ENCODE measurements at places on chromosomes 12 and 14. TPM values are rescaled to one million over a fixed set of nuclear protein-coding genes. Genes with fewer than 3 reads are reported as not detected.

DNA sequence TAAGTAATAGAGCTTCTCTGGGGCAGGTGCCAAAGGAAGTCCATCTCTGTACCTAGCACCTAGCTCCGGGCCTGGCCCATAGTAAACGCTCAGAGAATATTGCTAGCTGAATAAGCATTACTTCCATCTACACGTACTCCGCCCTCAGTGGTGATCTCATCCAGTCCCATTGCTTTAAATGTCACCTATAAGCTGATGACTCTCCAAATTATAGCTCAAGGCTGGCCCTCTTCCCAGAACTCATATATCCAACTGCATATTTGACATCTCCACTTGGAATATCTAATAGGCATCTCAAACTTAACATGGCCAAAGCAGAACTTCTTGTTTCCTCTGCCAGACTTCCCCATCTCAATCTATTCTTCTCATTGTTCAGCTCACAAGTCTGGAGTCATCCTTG lies 6.9 kb upstream of the DYNLL1 start:
- no peak for DNase-seq

DNA sequence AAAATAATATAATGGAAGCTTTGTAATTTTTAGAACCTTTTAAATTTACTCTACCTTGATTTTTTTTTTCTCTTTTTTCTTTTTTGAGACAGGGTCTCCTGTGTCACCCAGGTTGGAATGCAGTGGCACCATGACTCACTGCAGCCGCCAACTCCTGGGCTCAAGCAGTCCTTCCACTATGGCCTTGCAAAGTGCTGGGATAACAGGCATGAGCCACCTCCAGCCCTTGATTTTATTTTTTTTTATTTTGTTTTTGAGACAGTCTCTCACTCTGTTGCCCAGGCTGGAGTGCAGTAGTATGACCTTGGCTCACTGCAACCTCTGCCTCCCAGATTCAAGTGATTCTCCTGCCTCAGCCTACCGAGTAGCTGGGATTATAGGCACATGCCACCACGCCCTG lies 65.3 kb upstream of the TRAF3 start:
- no peak for DNase-seq

DNA sequence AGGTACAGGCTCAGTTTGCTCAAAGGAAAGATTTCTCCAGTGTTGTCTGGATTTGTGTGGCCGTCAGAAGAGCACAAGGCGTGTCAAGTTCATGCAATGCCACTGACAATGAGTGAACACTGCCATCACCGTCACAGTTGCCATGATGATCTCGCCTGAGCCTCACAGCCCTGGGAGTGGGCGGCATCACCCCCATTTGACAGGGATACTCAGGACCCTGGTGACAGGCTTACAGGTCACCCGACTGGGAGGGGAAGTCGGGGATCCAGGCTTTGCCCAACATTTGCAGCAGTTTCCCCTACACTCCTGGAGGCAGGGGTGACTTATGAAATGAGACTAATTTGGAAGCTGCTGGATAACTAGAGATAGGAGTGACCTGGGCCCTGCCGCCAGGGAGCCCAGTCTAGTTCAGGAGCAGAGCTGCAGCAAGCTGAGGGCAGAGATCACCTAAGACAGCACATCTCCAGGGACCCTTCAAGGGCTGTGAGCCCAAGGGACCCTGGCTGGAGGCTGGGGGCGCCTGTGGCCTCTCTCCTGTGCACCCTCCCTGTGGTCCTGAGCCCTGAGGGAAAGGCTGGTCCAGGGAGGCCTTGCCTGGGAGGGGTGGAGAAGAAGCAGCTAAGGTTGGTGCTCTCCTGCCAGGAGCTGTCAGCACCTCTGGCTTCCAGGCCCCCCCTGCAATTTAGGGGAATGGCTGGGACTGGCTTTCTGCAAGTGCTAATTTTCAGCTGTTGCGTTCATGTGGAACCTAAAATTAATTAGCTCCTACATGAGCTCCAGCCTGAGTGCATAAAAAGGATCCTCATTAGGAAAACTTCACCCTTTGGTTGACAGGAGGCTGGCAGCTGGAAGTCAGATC lies 32.4 kb upstream of the BEGAIN start:
- no peak for DNase-seq

- no peak for DNase-seq
These were observed 80.9 kb downstream of the SYNE2 start for GRCh38 chr14:63933711-63934110.

DNA sequence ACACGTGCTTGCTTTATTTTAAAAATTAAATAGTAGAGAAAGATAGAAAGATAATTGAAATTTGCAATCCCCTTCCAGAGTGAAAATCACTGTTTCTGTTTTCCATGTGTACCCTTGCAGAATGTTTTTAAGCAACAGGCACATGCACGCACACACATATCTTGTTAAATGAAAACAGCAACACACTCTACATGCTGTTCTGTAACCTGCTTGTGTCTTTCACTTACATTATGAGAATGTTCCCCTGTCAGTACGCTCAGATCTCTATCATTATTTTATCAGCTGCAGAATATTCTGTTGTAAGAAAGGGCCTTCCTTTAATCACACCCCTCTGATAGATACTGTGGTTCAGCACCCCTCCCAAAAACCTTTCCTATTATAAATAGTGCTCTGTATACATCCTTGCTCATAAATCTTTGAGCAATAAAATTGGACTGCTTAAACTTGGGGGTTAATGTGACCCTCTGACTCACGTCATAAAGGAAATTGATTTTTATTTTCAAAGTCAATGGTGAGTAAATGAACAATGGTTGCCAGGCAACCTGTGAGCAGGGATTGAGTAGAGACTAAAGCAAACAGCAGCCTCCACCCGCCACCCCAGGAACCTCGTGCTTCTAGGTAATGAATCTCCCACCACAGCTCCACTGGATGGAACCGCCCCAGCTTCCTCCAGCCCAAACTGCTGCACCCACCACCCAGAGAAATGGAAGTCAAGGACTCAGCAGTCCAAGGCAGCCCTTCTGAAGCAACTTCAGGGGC lies 31.9 kb upstream of the CHGA start:
- no peak for DNase-seq

DNA sequence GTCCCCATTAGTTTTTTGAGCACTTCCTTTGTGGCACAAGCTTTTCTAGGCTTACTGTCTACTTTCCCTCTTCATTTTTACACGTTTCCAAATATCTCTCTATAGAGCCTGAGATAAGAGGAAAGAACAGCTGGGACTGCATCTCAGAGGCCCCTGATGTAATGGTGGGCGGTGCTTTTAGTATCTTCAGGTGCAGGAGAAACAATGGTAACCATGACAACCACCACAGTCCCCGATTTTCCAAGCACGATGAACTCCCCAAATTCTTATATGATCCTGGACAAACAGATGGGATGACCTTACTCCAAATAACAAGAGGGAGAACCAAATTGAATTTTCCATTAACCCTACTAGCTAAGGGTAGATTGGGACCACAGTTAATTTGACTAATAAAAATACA lies 103.3 kb downstream of the AEBP2 start:
- no peak for DNase-seq

DNA sequence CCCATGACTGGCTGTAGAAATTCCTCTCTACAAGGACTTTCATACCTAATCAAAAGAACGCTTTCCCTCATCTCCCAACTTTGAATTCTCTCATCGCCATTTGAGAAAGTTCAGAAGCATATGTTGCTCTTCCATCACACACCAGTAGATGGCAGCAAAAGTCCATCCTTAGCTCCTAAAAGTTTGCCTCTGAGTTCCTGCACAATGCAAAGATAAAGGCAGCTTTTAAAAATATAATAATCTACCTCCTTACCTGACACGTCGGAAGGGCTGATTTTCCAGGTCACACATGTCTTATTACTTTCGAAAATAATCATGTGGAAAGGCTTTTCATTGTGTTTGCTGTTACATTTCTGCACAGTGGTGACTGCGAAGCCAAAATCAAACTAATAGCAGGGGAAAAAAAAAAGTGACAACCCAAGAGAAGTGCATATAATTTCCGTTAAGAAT lies 456.7 kb upstream of the SEL1L start:
- DNase-seq, result no peak

DNA sequence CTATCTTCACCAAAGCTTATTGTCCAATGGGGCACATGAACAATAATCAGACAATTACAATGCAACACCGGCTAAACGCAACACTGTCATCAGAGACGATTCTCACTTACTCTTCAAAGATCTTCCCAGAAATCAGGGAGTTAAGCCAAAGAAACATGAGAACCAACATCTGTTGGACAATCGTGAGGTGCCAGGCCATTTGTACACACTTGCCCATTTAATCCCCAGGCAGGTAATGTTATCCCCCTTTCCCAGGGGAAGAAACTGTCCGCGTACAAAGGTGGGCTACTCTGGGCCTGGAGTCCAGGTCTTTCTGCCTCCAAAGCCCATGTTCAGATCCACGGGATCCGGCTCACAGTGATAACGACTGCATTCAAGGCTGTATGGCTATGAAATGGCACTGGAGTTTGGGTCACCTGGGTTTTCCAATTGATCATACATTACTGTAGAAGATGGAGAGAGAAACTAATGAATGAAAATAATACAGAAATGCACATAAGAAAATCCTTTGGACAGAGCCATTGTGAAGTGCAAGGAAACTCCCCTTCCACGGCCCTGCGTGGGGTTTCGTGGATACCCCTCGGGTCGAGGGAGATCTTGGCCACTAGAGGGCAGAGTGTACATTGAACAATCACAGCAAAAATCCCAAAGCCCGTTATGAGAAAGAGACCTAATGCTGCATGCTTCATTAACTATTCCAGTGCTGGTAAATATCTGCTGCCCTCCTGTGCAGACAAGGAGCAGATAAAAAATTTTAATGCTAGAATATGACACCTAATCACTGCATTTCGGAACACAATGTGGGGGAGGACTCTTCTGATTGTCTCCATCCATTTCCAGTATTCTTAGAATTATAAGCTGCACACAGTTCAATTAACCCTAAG lies 111.4 kb downstream of the EGLN3 start:
- DNase-seq, result peak; percentile 64

GRCh38 chr12:127685931-127686330 lies 581.0 kb upstream of the TMEM132C start:
- no peak for DNase-seq

DNA sequence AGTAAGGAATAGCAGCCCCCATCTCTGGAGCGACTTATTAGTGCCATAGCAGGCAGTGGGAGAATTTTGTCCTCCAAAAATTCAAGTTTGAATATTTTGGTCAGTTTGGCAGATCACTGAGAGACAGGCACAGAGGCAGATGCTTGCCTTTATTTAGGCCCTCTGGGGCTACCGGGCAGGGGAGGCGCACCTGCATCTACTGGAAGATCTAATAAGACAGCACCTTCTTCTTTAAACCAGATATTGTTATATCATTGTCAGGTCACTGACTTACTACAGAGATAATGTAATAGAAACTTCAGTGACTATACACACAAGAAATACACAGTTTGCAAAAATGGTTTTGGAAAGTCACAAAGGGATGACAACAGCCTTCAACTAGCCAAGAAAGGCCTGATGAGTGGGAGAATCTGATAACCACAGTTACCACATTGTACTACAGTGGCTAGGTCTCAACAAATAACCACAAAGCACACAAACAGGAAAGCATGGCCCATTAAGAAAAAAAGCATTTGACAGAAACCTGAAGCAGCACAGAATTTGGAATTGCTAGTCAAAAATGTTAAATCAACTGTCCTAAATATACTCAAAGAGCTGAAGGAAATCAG lies 56.8 kb downstream of the CDK17 start:
- DNase-seq, result no peak

- DNase-seq, result no peak
These were observed 15.0 kb upstream of the CIPC start for GRCh38 chr14:77083082-77083481.

- no peak for DNase-seq
These were observed at the start of gene CCDC198 for GRCh38 chr14:57493467-57494181. CCDC198 (minus strand) TSS chr14:57493857; CDS start chr14:57493715, 142 bp downstream.

DNA sequence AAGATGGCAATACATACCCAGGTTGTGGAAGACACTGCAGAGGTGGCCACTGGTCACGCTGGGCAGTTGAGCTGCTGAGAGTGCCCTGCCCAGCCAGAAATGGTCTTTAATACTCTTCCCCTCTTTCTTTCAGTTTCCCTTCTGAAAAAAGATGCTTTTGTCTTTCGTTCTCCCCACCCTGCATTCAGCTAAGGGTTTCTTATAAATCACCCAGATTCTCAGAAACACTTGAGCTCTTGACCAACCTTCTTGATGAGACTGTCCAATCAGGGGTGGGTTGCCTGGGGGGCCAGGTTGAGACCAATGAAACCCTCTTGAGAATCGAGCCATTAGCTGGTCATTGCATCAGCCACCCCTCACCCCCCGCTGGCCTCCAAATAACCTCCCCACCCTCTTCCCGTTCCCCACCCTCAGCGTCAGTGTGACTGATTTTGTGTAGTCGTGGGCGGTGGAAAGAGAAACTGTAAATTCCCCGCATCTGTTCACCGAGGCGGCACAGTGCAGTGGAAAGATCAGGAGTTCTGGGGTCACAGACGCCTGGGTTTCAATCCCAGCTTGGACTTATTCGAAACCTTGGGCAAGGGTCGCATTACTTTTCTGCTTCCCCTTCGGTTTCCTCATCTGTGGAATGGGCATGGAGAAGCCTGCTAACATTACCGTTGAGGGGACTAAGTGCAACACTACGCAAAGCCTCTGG lies 52.3 kb downstream of the SLC25A47 start:
- DNase-seq, result peak; percentile 88

DNA sequence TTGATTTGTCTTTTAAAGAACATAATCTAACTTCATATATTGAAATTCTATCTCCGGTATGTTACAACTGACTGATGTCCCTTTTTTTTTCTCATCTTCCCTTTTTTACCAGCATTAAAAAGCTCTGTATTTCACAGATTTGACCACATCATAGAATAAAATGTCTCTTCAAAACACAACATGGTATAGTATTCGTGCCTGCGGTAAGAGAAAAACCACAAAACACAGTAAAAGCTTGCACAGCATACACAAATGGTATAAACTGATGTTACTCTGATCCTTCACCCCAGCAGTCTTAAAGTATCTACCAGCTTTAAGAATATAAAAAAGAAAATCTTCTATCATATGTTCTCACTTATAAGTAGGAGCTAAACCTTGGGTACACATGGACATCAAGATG lies 83.4 kb downstream of the HECTD1 start:
- DNase-seq, result no peak

- no peak for DNase-seq
These were observed 42.8 kb downstream of the NKX2-1 start for GRCh38 chr14:36477266-36477665.

GRCh38 chr14:75934998-75935628 lies 46.7 kb downstream of the TGFB3 start:
- no peak for DNase-seq

DNA sequence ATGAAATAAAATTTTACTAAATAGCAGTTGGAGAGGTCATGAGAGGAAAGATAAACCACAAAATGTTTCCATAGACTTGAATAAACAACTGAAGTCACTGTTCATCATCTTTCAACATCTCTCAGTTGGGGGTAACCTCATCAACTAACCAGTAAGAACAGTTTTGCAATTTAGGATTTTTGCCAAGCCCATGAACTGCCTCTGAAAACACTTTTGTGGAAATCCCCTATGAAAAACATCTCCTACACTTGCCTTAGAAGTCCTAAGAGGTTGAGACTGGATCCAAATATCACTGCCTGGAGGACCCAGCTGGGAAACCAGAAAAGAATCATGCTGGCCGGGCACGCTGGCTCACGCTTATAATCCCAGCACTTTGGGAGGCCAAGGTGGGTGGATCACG lies 273.1 kb downstream of the C12orf50 start:
- DNase-seq, result no peak

- DNase-seq, result no peak
These were observed 17.9 kb downstream of the SRGAP1 start for GRCh38 chr12:63862187-63862968.

Gene CCT2
- 80.8 TPM for polyA plus RNA-seq

Gene KRT77
- not detected for polyA plus RNA-seq

Gene ASCL1
- not detected for polyA plus RNA-seq

Gene LUM
- 92.4 TPM for polyA plus RNA-seq

Gene ABCC9
- 0.69 TPM for polyA plus RNA-seq

Gene RTL1
- polyA plus RNA-seq, result not detected

Gene AMIGO2
- 12.0 TPM for polyA plus RNA-seq

Gene RPS6KA5
- polyA plus RNA-seq, result 1.6 TPM

Measured in aorta (tissue), 5 donors.